Vagina (tissue), 2 donors: ENCODE measurements at places on chromosomes 12 and 14.
A peak's percentile ranks its signal among the peaks of the same experiment; 100 is the strongest.

GRCh38 chr12:77578466-77579220, 252.1 kb upstream of the NAV3 start:
- DNase-seq: no peak

DNA sequence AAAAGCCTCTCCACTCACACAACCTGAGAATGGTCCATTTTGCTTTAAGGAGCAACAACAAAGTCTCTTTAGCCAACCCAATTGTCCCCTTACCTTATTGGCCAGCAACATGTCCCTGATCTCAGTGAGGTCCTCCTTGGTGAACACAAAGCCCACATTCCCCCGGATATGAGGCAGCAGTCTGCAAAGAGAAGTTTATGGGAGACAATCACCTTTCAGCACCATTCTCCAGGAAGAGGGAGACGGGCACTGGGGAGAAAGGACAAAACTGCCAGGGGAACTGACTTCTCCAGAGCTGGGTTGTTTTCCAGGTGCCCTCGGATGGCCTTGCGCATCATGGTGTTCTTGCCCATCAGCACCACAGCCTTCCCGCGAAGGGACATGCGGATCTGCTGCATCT, 1.9 kb downstream of the RPLP0 start:
- no peak for DNase-seq

DNA sequence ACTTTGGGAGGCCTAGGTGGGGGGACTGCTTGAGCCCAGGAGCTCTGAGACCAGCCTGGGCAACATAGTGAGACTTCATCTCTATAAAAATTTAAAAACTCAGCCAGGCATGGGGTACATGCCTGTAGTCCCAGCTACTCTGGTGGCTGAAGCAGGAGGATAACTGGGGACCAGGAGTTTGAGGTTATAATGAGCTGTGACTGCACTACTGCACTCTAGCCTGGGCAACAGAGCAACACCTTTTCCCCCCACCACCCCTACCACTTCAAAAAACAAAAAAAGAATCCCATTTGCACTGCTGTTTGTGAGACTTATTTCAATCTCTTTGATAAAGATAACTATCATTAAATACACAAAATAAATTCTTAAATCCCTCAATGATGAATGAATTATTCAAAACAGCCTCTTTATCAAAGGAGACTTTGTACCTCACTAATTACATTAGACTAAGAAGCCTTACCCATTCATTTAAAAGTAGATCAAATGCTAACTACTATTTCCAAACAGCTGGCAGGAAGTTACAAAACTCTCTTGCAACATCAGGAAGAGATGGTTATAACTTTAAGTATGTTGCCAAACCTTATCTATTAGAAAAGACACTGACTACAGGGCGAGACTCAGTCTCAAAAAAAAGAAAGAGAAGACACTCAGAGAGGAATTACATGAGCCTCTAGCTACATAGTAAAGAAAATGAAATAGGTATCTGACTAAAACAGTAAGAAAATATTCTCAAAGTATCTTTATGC, 14.7 kb downstream of the BLTP3B start:
- DNase-seq: no peak

GRCh38 chr12:85923767-85924331, 49.8 kb downstream of the NTS start:
- DNase-seq: no peak

- no peak for DNase-seq
Measured at GRCh38 chr12:100083308-100083707, 59.4 kb downstream of the BLTP3B start.

DNA sequence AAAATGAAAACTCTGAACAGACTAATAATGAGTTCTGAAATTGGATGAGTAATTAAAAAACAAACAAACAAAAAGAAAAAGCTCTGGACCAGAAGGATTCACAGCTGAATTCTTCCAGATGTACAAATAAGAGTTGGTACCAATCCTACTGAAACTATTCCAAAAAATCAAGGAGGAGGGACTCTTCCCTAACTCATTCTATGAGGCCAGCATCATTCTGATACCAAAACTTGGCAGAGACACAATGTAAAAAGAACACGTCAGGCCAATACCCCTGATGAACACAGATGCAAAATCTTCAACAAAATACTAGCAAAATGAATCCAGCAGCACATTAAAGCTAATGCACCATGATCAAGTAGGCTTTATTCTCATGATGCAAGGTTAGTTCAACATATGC, 183.9 kb upstream of the CNOT2 start:
- no peak for DNase-seq

- no peak for DNase-seq
Measured at GRCh38 chr12:810671-811415, 58.5 kb downstream of the WNK1 start.

DNA sequence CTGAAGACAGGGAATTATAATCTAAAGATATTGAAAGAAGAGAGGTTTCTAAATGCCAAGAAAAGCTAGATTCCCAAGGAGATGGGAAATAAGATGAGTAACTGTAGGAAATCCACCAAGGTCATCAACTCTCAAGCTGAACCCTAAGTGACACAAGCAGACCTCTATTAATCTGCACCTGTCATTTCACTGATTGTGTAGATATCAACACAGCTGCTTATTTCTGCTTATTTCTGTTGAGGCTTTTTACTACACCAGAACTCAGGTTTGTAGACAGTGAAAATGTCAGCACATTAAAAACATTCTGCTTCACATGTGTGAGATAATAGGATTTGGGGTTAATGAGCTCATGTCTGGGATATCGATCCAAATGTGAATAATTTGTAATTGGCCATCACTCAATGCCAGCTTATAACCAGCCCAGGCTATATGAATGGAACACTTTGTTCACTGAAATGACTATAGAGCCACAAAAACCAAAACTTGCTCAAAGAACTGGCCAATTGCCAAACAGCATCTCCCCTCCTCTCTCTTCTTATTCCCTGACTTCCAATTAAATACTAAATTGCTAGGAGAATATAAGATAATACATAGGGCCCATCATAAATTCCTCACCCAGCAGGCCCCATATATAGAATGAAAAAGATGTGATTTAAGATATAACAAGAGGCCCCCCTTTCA, 188.7 kb upstream of the ARID2 start:
- DNase-seq: no peak

DNA sequence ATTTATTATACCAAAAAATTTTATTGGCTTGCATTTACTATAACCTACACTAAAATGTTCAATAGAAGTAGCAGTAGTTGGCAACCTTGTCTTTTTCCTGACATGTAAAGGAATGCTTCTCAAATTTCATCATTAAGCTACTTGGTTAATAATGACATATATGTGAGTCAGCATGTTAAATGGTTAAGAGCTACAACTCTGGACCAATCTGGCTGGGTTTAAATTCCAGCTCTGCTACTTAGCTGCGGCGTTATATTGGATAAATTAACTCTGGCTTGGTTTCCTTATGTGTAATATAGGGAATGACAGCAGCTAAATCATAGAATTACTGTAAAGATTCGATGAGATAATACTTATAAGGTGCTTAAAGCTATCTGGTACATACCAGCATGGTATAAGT, 53.7 kb upstream of the OTOGL start:
- DNase-seq: no peak

DNA sequence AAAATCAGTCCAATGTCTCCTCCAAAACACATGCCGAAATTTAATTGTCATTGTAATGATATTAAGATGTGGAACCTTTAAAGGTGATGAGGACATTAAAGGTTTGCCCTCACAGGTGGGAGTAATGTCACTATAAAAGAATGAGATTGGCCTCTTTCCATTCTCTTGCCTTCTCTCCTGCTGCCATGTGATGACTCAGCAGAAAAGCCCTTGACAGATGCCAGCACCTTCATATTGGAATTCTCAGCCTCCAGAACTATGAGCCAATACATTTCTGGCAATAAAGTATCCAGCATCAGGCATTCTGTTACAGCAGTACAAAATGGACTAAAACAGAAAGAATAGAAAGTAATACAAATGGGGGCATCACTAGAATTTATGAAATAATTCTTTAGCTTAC, 609.7 kb downstream of the SLC16A7 start:
- DNase-seq: no peak

- no peak for DNase-seq
Measured at GRCh38 chr12:103677905-103678304, 90.8 kb downstream of the STAB2 start.

DNA sequence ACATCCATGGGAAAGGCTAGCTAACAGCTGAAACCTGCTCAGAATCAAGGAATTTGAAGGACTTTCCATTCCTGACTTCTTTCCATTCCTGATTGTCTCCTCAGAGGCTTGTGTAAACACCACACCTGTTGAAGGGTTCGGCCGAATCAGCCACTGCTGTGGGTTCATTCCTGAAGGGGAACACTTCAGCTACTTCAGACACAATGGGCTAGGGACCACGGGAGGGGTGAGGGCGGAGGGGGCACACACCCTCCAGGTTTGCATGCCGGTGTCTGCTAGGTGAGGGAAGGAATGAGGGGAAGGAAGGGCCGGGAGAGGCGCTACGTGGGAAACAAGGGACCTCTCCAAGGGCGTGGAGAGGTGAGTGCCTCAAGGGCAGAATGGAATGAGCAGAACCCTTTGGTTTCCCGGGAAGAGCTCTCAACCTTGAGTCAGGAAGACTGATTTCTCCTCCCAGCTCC, 1.3 kb downstream of the GPRC5A start:
- DNase-seq: no peak

- DNase-seq: peak; percentile 64
Measured at GRCh38 chr14:76759589-76759988, 1.7 kb upstream of the VASH1 start.

DNA sequence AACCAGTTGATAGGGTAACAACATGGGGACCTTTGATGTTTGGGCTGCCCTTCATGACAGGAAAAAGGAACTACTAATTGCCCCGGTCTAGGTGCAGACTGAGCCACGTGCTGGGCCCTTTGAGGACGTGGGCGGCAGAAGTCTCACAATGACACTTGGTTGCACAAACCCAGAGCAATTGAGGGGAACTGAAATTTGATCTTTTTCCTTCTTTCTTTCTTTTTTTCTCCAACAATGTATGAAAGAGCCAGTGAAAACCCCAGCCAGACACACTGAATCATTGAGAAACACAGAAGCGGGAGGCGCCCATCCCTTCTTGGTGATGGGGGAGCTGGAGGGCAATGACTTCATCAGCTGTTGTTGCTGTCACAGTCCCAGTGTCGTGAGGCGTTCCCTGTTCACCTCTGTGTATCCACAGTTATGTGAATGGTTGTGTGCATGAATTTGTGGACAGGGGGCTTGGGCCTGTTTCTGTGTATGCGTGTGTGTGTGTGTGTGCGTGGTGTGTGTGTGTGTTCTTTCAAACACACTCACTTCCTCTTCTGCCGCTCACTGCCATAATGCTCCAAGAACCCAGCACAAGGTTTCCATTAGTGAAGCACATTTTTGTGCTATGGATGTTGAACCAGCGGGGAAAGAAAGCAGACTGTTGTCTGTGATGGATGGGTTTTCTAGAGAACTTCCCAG, 137.5 kb upstream of the CCND2 start:
- DNase-seq: no peak

- DNase-seq: no peak
Measured at GRCh38 chr12:1829306-1829900, 9.0 kb downstream of the LRTM2 start.

DNA sequence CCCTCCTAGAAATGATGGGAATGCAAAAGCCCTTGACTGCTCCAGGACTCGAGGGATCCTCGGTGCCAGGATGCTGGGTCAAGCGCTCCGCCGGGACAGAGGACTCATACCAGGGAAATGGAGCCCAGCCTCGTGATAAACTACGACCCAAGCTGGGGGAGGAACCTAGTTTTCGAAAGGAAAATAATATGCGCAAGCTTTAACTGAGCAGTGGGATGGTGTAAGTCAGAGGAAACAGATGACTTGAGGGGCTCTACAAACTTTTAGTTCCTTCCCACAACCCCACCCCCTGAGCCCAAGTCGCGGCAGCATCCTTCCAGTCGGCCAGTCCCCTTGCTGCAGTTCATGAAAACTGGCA, 654 bp upstream of the SUPT16H start:
- DNase-seq: no peak

- no peak for DNase-seq
Measured at GRCh38 chr12:11795192-11795912, 145.9 kb downstream of the ETV6 start.

DNA sequence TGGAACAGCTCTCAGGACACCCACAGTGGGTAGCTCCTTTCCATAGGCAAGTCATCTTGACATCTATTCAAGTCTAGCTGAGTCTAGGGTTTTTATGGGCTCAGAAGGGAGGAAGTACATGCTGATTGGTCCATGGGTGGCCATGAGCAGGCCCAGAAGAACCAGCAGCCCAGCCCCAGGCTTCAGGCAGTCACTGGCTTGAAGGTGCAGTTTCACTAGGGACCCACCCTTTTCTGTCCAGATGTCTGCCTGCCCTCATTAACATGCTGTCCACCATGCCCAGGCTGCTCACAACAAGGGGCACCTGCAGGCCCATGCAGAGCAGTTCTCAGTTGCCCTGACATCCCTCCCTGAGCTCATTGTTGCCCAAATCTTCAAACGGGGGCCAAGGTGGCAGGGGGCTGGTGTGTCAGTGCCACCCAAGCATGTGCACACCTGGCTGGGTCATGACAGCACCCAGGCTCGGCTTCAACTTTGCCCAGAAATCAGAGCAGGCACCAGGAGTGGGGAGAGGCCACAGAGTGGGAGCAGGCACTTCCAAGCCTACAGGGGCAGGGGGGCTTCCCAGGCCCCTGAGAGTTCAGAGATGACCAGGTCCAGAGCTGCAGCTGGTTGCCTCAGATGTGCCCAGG, 18.7 kb upstream of the LGR5 start:
- DNase-seq: no peak

GRCh38 chr12:29264424-29264823, 115.3 kb downstream of the FAR2 start:
- DNase-seq: no peak

- no peak for DNase-seq
Measured at GRCh38 chr12:93979189-93979588, 169.2 kb upstream of the PLXNC1 start.

DNA sequence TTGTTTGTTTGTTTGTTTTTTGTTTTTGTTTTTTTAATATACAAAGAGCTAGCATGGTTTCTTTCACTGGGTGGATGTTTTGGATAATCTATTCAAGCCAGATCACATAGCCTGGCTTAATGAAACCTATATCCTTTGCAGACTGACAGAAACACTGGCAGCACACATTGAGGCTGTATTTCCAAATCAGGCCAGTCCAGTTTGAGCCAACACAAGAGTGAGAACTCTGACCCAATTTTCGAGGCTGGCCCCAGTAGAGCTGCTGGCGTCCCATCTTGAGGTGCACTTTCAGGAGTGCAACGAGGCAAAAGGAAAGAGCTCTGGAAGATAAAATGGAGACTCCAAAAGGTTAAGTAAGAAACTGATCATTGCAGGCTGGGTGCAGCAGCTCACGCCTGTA, 43.9 kb upstream of the ACTN1 start:
- no peak for DNase-seq

GRCh38 chr12:48050174-48050573, 45.9 kb upstream of the COL2A1 start:
- no peak for DNase-seq

DNA sequence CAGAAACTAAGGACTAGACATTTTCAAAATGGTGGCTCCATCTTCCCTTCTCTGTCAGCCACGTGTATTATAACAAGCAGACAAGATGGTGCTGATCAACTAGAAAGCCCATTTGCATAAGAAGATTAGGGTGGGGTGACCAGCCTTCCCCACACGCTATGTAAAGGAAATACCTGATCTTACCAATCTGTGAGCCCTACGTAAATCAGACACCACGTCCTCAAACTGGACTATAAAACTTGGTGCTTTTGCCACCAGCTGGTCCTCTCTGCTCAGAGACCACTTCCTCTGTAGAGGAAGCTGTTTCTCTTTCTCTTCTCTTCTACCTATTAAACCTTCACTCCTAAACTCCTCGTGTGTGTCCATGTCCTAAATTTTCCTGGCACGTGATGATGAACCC, 101.1 kb upstream of the PLEKHG7 start:
- DNase-seq: no peak

- no peak for DNase-seq
Measured at GRCh38 chr12:14126692-14127091, 145.3 kb upstream of the GRIN2B start.
